ENCODE measurements at places on chromosomes 7 and 10. TPM values are rescaled to one million over a fixed set of nuclear protein-coding genes. Genes with fewer than 3 reads are reported as not detected.

DNA sequence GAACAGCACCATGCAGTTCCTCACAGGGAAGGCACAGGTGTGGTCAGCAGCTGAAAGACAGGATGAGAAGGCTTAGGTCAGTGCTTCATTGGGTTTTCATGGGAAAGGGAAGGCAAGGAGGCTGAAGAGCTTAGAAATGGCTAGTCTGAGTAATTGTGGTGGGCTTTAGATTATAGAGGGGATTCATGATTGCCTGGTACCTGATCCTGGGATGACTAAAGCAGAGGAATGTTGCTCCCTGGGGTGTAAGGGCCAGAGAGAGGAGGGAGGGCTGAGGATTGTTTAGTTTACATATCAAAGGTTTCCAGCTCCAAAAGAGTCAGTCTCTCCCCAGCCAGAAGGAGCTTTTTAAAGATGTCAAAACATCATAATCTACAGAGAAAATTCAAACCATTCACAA is 396.3 kb upstream of the POM121L12 start:
- no peak for DNase-seq

DNA sequence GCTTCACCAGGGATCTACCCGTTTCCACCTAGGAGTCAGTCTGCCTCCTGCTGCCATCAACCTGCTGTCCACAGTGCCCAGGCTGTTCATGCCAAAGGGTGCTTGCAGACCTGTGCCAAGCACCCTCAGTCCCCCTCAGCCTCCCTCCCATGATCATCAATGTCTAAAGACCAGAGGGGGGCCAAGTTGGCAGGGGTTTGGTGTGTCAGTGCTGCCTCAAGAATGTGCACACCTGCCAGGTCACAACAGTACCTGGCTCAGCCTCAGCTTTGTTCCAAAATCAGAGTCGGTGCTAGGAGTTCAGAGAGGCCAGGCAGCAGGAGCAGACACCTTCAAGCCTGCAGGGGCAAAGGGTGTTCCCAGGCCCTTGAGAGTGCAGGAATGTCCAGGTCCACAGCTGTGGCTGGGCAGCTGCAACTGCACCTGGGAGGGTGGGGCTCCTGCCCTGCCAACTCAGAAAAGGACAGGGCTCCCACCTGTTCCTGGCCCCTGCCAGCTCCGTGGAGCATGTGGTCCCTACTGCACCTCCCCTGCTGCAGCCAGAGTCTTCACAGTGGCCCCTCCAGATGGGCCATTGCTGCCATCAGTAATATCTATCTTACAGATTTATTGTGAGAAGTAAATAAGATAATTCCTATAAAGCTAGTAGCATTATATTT is 219.5 kb downstream of the POLR1F start:
- DNase-seq: peak; percentile 10

DNA sequence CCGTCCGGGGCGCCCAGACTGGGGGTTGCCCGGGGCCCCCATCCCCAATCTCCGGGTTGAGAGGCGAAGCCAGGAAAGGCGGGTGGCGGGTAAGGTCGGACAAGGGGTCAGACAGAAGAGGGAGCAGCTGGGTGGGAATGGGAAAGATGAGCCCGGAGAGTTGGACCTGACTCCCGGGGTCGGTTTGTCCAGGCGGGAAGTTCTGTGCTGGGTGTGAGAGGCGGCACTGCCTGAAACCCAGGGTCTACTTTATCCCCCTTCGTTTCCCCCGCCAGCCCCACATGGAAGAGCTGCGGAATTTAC is 675 bp downstream of the SLC4A2 start:
- no peak for DNase-seq

- peak; percentile 9 for DNase-seq
These were observed 13.5 kb upstream of the ZMIZ1 start for GRCh38 chr10:79055100-79055782.

DNA sequence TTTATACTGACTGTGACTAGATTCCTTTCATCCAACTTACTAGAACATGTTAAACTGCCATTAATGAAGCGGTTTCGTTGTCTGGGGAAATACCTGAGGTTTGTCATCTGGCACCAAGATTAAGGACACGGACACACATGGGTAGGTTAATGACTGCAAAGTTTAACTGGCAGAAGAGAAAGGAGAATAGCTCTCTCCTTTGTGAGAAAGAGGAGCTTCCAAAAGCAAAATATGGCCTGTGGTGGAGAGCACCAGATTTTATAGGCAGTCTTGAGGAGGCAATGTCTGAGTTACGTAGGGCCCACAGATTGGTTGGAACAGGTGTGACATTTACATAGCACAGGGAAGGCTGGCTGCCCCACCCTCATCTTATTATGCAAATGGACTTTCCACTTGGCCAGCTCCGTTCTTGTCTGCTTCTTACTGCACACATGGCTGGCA is 1193.0 kb upstream of the CELF2 start:
- no peak for DNase-seq

The PPP1R3C gene
- total RNA-seq: 10.8 TPM

The SMARCD3 gene
- 53.1 TPM for total RNA-seq

The CCNY gene
- total RNA-seq: 64.5 TPM

The TEX47 gene
- not detected for total RNA-seq
